ENCODE measurements at places on chromosomes 7 and 10.

- no peak for DNase-seq
Measured at GRCh38 chr10:118017850-118018249, 28.9 kb downstream of the RAB11FIP2 start.

DNA sequence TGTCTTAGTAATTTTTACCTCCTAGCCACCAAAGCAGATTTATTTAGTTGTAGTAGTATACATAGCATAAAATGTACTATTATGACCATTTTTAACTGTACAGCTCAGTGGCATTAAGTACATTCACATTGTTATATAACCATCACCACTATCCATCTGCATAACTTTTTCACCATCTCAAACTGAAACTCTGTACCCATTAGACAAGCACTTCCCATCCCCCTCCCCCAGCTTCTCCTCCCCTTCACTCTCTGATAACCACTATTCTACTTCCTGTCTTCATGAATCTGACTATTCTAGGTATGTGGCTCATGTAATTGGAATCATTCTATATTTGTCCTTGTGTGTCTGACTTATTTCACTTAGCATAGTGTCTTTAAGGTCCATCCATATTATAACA, 71.9 kb downstream of the MRPL32 start:
- no peak for DNase-seq

DNA sequence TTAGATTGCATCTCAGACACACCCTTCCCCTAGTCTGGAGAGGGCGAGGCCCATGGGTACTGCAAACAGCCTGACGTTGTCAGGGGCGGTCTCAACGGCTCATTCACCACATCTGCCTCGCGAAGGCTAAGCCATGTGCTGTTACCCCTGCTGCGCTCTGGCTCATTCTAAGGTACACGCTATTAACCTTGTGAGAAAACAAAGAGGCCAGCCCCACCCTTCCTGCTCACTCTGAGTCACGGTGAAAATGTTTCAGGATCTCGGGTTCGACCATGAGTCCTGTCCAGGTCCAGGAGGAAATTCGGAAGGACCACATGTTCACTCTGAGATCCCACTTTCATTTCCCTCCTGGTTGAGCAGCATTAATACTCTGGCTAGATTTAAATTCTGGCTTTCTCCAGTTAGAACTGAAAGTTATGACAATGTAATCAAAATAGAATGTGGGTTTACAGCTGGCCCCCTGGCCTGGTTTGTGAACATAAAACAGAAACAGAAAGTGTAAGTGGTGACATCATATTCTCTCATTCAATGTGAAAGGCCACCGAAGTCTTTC, 55.2 kb downstream of the EGFR start:
- peak; percentile 76 for DNase-seq

GRCh38 chr7:150934045-150934766, 43.9 kb downstream of the KCNH2 start:
- no peak for DNase-seq

DNA sequence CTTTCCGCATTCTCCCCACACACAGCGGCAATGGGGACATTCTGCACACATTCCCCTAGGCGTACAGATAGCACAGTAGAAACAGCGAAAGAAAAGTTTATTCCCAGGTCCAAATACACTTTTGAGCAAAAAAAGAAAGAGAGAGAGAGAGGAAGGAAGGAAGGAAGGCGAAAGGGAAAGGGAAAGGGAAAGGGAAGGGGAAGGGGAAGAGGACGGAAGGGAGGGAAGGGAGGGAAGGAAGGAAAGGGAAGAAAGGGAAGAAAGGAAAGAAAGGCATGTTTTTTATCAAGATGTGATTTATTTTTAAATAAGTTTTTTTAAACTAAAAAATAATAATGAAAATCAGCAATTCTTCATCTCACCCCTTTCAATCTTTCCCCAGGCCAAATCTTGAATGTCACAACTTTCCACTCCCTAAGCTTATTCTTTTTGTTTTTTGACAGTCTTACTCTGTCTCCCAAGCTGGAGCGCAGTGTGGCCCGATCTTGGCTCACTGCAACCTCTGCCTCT, 281.7 kb downstream of the SKIDA1 start:
- no peak for DNase-seq

DNA sequence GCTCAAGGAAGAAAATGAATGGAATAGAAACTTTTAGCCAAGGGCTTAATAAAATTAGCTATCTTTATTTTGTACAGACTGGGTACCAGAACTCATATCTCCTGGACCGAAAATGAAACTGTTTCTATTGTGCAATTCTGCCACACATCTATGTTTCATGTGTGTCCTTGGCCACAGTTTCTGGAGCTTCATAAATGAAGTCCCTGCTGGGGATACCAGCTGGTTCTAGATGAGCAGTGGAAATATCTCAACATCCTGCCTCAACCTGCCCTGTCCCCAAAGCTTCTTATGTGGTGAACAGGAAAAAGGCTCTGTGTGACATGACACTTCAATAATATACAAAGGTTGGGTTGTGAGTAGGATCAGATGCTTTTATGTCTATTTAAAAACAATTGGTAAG, 310.1 kb upstream of the SORCS1 start:
- no peak for DNase-seq

DNA sequence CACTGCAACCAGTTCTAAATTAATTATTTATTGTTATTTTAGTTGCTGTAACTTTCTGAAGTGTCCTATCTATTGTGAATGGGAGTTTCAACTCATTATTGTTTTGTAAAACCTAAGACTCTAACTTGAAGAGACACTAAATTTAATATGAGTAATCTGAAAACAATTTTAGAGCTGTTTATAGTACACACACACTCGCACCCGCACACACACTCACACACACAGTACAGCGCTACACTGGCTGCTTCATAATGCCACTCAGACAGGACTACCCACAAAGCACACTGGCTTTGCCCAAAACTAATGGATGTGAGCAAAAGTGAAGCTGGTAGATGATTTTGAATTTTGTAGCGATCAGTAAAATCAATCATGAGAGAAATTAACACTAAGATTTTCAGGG, 238.9 kb upstream of the ETV1 start:
- no peak for DNase-seq

DNA sequence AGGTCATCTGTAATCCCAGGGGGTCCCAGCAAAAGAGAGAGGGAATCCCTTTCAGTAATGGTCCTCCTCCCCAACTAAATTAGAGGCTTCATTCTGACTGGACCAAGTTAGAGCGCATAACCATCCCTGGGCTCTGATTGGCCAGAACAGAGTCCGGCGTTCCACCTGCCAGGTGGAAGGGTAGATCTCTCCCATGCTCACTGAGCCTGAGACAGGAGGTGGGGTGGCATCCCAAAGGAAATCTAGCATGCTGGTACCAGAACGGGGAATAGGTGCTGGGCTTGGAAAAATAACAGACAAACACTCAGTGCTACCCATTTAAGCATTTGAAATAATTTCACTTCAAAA, 21.0 kb upstream of the TSPAN33 start:
- DNase-seq: no peak

- no peak for DNase-seq
Measured at GRCh38 chr7:68511281-68511680, 1087.0 kb upstream of the AUTS2 start.
